Dermis microvascular lymphatic vessel endothelial cell (primary cell): ENCODE measurements at places on chromosomes 7 and 10. TPM values are rescaled to one million over a fixed set of nuclear protein-coding genes. Genes with fewer than 3 reads are reported as not detected.

The TSPAN13 gene
- total RNA-seq, result 37.7 and 42.6 TPM in 2 replicates

The LANCL2 gene
- 14.2 and 18.3 TPM in 2 replicates for total RNA-seq

The C10orf62 gene
- total RNA-seq, result not detected in 2 replicates

The MMD2 gene
- total RNA-seq, result not detected in 2 replicates

The PAPSS2 gene
- 52.6 and 102 TPM in 2 replicates for total RNA-seq

The PTF1A gene
- total RNA-seq, result not detected in 2 replicates

The SAMD9L gene
- total RNA-seq, result 8.0 and 9.1 TPM in 2 replicates

DNA sequence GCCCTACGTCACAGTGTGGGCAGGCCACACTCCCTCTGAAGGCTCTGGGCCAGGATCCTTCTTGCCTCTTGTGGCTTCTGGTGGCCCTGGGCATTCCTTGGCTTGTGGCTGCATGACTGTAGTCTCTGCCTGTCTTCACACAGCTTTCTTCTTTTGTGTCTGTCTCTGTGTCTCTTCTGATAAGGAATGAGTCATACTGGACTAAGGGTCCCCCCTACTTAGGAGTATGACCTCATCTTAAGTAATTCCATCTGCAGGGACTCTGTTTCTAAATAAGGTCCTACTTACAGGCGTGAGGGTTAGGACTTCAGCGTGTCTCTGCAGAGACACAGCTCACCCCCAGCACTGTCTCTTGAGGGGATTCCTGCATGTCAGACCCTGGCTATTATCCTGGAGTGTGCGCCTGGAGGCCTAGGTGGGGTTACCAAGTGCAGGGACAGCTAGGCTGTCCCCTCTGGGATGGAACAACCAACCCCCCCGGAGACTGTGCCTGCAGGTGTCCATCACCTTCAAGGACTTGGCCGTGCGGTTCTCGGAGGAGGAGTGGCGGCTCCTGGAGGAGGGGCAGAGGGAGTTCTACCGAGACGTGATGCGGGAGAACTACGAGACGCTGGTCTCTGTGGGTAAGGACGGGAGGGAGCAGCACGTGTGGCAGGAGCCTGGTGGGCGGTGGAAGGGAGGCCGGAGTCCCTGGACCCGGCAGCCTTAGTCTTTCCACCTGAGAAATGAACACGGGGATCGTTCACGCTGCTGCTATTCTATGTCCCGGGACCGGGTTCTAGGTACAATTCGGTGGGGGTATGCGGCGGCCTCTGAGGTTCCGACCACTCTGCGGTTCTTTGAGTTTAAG is 54.1 kb downstream of the ZNF467 start:
- DNase-seq, result no peak

- DNase-seq, result no peak
These were observed 249.9 kb downstream of the FRMD4A start for GRCh38 chr10:14080795-14081194.

DNA sequence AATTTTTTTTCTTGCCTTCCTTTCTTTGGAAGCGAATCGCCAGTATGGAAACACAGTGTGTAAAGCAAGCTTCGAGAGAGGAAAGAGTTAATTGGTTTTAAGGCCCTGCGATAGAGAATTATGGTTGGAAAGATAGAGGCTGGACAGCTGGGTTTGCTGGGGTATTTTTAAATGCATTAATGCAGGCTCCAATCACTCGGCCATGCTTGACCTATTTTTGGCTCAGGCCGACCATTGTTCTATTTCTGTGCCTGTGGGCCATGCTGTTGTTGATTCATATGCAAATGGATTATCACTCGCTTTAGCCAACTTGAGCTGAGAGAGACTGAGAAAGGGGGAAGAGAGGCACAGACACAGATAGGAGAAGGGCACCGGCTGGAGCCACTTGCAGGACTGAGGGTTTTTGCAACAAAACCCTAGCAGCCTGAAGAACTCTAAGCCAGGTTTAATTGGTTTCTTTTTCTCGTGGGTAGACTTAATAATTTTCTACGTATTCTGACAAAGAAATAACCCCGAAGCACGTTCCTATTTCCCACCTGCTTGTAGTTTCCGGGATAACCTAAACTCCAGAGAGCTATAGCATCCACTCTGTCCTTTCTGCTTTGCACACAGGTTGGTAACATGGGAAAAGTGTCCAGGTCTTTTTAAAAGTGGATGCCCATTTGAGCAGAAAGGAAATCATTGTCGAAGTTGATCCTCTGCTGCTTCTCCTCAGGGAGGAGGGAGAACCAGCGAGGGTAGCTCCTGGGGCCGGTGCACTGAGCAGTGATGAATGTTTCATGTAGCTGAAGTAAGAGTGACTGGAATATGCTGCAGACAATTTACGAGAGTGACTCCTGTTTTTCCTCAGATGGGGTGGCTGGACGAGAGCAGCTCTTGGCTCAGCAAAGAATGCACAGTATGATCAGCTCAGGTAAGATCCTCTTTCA is at the start of gene HDAC9:
HDAC9 (plus strand) TSS at position 338 of the 929 bp plus-strand sequence; CDS start at position 892, 554 bp downstream.
- peak; percentile 69 for DNase-seq

DNA sequence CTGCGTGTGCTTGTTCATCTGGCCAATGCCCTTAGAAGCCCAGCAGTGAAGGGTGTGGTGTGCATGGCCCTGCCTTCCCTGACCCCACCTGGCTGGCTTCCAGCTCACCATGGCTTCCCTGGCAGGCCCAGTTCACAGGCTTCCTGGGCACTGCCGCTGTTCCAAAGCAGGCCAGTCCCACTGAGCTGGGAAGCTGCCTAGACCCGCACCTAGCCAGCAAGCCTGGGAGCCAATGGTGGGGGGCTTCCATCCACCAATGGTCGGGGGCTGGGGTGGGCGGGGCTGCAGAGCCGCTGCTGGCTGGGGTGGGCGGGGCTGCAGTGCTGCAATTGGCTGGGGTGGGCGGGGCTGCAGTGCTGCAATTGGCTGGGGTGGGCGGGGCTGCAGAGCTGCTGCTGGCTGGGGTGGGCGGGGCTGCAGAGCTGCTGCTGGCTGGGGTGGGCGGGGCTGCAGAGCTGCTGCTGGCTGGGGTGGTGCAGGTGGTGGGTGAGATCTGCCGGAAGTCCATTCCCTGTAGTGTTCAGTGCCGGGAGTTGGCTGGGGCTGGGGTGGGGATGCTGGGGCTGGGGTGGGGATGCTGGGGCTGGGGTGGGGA is 12.4 kb downstream of the CALY start:
- DNase-seq, result peak; percentile 57

- peak; percentile 47 for DNase-seq
These were observed 1.4 kb downstream of the ZNF438 start for GRCh38 chr10:31030260-31030659.

- no peak for DNase-seq
These were observed 46.2 kb downstream of the BAIAP2L1 start for GRCh38 chr7:98354511-98355249.

- no peak for DNase-seq
These were observed 31.0 kb downstream of the MKI67 start for GRCh38 chr10:128095027-128095752.

DNA sequence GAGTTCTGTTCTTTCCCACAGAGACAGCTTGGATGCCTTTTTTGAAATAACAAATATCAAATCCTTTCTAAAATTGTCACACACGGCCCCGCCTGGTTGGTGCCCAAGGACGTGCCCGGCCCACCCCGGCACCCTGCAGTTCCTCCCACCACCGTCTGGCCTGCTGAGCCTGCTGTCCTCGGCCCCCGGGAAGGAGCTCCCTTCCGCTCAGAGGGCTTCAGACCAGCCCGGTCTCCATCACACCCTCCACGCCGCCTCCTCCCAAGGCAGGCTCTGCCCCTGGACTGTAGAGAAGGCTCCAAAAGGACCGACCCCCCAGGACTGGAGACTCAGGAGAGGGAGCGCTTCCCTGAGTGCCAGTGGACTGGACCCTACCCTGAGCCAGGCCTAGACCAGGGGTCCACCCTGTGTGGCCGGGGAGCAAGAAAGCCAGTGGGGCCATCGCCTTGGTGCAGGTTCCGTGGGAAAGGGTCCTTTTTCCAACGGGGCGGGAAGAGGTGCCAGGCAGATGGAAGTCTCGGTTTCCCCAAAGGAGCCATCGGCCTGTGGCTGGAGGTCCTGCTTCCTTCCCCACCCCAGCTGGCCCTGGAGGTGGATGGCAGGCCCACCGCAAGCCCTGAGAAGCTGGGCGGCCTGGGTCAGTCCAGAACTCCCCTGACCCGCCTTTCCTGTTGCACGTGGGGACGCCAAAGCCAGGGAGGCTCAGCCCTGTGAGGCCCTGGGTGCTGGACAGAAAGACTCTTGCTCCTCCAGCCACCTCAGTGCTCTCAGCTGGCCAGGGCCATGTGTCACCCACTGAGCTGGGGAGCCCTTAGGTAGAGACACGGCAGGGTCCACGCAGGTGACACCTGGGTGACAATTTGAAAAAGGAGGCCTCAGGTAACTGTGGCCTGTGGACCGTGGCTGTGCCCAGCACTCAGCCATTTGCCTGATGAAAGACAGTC is 69.8 kb downstream of the PWWP2B start:
- DNase-seq, result no peak

- no peak for DNase-seq
These were observed 47.8 kb downstream of the ZFAND4 start for GRCh38 chr10:45624724-45625123.

DNA sequence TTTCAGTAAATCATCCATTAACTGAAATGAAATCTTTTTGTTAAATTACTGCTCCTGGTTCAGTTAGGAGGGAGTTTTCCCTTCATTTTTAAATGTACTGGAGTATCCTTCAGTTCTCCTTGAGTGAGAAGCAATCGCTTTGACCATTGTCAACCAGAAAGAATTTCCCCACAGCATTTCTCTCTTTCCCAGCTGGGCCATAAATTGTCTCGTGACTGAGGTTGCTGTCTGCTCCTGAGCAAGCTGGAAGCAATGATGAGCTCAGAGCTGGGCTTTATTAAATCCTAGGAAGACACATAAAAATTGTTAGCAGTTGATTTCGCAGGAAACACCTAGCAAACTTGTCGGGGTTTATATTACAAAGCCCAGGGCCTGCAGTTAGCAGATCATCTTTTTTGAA is 102.0 kb upstream of the INSYN2A start:
- DNase-seq, result no peak

- peak; percentile 55 for DNase-seq
These were observed 55.4 kb downstream of the MICALL2 start for GRCh38 chr7:1403638-1404459.

DNA sequence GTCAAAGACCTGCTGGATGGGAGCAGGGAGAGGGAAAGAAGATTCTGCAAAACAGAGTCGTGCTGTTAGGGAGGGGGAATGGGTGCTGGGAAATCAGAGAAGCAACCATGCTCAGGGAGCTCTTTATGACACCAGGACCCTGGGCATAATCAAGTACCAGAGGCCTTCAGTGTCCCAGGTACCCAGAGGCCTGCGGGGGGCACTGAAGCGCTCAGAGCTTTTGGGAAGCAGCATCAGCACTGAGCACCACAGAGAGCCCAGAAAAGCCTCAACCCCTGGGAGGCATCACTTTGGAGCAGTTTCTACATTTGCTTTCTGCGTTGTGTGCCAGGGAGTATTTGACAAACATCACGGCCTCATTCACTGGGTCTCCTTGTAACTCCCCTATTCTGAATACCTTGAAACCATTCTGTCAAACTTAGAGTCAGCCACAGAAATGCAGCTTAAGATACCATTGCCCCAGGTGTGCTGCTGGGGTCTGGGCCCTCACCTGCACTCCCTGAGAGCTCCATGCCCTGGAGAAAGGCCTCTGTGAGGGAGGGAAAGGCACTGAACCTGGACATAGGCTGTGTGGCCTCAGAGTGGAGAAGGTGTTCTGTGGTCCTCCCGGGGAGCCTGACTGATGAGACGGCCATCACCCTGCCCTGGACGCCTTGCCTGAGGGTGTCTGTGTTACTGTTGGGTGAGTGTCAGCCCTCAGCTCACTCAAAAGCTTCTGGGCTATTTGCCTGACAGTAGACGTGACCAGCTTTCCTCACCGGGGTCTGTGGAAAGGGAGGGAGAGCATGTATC is 37.1 kb downstream of the CXCL12 start:
- DNase-seq, result no peak

- DNase-seq, result no peak
These were observed 2.2 kb upstream of the PDK4 start for GRCh38 chr7:95598511-95598910.

GRCh38 chr10:30786131-30786530 is 156.6 kb upstream of the LYZL2 start:
- no peak for DNase-seq

DNA sequence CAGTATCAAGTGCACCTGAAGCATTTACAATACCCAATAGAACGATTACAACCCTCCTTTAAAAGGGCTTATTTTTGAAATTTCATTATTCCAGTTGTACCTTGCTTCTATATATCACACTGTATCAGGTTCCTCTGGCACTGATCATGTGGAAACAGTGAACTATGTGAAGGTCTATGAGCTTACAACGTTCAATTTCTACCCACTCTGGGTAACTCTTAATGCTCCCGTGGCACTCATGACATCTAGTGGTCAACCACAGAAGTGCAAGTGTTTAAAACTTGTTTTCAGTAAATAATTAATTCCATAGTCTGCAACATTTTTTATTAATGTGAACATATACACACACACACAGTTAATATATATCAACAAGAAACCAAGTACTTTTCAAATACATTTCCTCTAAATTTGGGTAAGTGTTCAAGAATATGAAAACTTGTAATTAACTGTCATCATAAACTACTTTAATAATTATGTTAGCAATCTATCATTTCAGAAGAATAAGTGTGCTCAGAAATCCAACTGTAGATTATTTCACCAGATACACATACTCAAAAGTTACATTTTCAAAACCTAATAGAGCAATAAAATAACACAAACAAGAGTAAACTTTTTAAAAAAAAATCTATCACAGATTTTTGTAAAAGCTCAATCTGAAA is 61.0 kb downstream of the MPP7 start:
- DNase-seq, result peak; percentile 66

DNA sequence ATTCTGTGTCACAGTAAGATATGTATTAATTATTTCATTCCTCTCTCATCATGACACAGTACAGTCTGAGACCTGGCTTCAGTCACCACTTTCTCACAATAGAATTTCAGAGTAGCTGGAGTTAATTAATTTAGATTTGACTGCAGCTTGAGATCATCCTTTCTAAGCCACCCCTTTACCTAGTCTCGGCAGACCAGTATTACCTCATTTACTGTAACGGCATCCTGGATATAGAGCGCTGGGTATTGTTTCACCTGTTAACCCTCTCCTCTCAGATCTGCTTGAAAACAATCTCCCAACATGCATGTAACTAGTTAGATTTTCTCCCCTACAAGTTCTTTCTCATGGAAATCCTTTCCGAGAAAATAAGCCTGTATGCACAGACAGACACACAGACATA is 1057.5 kb downstream of the GATA3 start:
- DNase-seq, result no peak

DNA sequence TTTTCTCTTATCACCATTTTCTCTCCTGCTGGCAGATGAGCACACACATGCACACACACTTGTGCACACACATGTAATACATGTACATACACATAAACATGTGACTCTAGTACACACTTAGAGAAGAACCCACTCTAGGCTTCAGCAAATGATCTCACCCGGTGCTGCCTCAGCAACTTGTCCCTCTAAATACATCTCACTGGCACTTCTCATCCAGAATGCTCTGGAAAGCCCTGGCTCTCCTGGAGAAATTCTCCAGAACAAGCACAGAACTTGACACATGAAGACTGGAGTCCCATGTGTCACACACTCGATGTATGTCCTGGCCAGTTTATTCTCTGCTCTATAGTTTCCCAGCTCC is 254.9 kb downstream of the ELMO1 start:
- DNase-seq, result no peak
